ENCODE measurements at places on chromosomes 16 and 17. TPM values are rescaled to one million over a fixed set of nuclear protein-coding genes. Genes with fewer than 3 reads are reported as not detected.

The GP1BA gene
- total RNA-seq, result not detected

The HSPB9 gene
- not detected for total RNA-seq

The EME1 gene
- total RNA-seq, result 6.1 TPM

The TMEM238L gene
- total RNA-seq, result not detected

GRCh38 chr17:37024181-37024637 lies 75.5 kb downstream of the AATF start:
- DNase-seq, result no peak

DNA sequence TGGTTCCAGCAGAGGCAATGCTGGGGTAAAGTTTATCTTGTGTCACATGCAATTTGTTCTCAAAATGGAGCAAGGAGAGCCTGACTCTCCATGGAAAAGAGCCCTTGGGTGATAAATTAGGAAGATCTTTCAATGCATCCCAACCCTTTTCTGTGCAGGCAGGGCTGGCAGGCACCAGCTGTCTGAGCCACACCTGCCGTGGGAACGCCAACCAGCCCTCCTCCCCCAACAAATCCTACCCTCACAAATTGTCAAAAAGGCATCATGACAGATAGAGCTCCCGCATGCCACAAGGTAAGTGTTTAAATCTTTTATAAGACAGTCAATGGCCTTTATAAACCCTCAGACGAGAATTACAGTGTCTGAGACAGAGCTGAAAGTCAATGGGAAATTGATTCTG lies 418.5 kb upstream of the CDH5 start:
- no peak for DNase-seq

DNA sequence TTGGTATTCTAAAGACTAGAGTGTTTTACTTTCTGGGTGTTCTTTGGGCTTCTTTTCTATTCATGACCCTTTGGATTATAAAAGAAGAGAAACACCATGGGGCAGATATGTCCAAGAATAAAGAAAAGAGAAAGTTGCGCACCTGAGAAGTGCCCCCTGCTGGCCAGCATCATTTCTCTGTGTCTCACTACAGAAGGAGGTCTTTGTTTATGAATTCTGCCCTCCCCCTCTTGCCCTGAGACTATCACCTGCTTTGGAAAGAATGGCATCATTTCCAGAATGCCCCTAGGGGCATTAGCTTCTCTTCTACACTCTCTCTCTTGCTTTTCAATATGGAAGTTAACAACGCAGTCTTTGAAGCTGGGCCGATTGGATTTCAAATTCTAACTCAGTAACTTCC lies 45.0 kb downstream of the CDH13 start:
- DNase-seq, result peak; percentile 59

DNA sequence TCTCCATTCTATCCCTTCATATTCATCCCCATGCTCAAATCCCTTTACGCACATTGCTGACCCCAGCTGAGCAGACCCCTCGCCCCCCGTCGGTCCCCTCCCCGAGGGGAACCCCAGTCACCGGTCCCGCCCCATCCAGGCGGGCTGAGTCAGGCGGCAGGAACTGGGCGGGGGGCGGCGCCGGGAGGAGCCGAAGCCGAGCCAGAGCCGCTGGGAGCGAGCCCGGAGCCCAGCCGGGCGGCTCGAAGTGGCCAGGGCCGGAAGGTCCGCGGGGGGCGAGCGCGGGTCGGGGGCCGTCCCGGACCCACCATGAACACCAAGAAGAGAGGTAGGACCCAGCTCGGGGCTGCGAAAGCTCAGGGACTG lies 8.6 kb downstream of the RIPOR1 start:
- peak; percentile 47 for DNase-seq

DNA sequence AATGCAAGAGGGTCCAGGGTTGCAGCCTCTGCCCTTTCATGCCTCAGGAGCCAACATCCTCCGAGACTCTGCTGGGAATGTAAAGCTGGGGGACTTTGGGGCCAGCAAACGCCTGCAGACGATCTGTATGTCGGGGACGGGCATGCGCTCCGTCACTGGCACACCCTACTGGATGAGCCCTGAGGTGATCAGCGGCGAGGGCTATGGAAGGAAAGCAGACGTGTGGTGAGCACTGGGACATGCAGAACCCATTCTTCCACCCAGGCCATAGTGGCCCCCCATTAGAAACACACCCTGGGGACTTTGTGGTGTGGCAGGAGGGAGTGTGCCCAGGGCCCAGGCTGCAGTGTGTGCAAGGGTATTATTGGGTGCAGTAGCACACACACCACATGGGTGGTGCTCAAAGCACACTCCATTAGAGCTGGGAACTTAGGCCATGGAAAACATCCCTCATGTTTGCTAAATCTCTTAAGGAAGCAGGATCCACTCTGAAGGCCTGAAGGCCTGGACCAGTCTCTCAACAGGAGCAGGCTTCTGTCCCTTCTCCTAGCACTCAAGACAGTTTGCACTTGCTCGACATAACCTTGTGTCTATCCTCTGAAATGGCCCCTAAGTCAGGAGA lies 7.6 kb downstream of the LIMD2 start:
- DNase-seq, result no peak

- DNase-seq, result no peak
Measured at GRCh38 chr17:73091410-73091769, 1.1 kb downstream of the SLC39A11 start.

DNA sequence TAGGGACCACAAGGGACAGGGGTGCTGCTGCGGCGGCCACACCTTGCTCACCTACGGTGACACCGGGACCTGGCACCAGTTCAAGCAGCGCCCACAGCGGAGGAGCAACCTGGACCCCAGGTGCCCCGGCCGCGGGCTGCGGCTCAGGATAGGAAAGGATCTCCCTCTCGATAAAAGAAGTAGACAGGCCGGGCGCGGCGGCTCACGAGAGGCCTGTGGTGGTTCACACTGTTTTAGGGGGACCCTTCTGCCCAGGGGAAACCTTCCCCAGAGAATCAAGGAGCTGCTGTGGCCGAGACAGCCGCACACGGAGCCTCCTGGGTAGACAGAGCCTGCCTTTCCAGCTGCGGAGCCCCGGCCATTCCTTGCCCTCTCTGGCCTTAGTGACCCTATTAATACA lies 17.9 kb upstream of the ATP2A3 start:
- no peak for DNase-seq

DNA sequence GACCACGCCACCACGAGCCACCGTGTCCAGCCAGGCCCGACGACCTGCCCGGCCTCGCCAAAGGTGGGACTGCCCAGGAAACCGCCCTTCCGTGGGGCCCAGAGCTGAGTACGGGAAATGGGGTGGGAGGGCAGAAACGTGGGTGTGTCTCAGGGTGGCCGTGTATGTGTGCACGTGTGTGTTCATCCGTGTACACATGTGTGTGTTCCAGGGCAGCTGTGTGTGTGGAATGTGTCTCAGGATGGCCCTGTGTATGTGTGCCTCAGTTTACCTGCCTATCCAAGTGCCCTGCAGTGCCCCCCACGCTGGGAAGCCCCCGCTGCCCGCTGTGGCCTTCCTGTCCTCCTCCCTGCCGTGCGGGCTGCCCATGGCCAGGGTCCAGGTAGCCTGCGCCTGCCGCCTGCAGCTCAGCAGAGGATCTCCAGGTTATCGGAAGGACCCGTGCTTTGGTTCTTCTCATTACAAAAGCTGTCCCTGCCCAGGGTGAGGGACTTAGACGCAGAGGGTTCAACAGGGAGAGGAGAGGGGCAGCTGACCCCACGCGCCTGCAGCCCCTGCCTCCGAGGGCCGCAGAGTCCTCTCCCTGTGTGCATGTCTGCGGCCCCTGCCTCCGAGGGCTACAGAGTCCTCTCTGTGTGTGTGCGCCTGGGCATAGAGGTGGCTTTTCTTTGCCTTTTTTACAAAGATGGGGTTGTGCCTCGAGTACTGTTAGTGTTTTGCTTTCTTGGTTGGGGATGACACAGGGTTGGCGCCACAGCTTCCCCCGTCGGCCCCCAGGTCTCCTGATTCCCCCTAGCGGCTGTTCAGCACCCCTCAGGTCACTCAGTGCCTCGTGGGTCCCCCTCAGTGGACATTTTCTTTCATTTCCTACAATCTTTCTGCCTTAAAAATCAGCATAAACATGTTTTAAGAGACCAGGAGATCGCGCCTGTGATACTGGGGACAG lies 23.6 kb downstream of the ZNF469 start:
- DNase-seq, result no peak

GRCh38 chr17:64491994-64492393 lies 4.9 kb downstream of the POLG2 start:
- DNase-seq, result peak; percentile 50

DNA sequence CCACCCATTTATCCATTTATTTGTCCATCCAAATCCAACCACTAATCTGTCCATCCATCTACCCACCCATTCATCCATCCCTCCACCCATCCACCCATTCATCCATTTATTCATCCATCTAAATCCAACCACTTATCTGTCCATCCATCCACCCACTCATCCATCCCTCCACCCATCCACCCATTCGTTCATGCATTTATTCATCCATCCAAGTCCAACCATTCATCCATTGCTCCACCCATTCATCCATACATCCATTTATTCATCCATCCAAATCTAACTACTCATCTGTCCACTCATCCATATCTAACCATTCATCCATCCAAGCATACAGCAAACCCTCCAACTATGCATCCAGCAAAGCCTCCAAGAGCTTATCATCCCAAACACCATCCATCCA lies 267.3 kb downstream of the XYLT1 start:
- DNase-seq, result no peak

DNA sequence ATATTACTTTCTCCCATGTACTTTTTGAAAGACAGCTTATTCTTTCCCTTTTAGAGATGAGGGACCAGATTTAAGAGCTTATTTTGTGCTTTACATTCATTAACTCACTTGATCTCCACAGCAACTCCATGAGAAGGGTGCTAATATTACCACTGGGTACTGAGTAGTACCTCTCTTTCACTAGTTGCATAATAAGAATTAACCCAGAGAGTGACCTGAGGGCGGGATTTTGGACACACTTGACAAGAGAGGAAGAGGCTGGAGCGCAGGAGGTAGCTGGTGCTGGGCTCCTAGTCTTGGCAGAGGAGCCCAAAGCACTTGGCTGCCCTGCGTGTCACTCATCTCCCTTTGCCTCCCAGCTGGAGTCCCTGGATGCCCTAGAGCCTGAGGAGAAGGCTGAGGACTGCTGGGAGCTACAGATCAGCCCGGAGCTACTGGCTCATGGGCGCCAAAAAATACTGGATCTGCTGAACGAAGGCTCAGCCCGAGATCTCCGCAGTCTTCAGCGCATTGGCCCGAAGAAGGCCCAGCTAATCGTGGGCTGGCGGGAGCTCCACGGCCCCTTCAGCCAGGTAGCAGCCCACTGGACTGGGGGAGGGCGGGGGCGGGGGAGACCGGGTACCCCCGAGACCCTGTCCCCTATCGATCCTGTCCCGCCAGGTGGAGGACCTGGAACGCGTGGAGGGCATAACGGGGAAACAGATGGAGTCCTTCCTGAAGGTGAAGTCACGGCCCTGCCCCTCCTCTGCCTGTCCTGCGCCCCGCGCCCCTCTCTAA lies 1.7 kb upstream of the MAZ start:
- DNase-seq, result peak; percentile 77

- DNase-seq, result no peak
Measured at GRCh38 chr17:74088934-74089329, 114.5 kb upstream of the RPL38 start.

DNA sequence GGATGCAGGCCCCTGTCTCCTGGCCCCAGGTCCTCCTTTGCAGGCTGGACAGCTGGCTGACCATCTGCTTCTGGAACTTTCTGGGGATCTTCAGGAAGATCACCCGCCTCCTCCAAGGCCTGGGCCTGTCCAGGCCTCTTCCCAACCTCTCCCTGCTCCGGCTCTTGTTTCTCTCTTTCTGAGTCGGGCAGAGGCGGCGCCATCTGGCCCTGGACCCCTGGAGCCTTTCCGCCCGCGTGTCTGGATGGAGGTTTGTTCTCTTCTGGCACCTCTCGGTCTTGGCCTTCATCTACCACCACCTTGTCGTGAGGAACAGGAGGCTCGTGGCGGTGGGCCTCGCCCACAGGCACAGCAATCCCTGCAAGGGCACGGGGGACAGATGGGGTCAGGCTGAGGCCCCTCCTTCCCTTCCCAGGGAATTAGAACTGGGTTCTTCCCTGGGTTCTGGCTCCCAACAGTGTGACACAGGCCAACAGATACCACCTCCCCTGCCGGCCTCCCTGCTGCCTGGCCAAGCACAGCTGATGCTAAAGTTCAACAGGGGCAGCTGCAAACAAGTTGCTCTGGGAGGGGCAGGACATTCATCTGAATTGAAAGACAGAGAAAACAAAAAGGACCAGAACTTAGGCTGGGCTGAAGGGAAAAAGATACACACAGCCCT lies 13.3 kb downstream of the NDUFAF8 start:
- DNase-seq, result no peak

DNA sequence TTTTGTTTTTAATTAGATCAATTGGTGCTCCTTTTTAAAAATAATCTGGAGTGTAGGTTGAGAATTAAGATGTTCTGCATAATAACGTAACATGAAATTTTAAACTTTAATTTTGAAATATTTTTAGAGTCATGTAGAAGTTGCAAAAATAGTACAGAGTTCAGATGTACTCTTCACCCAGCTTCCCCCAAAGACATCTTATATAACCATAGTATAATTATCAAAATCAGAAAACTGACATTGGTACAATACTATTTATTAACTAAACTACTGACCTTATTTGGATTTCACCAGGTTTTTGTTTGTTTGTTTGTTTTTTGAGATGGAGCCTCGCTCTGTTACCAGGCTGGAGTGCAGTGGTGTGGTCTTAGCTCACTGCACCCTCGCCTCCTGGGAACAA lies 76.9 kb downstream of the PPM1E start:
- DNase-seq, result no peak

- DNase-seq, result peak; percentile 72
Measured at GRCh38 chr16:57781741-57782606, 20.3 kb downstream of the KIFC3 start.

GRCh38 chr16:87698241-87698640 lies 67.5 kb downstream of the KLHDC4 start:
- DNase-seq, result no peak

DNA sequence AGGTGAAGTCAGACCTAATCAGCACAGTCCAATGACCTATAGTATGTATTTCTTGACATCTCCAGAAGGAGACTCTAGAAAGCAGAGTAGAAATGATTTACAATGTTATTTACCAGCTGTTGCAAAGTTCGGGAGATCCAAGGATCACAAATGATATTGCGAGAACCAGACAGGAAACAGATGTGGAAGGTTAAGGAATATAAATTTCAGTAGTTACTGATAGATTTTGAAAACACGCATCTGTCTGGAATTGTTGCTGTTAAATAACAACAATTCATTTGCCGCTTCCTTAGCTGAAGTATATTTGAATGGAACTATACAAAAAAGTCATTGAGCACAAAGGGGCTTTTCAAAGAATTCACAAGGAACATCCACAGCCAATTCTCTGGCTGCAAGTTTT lies 72.0 kb downstream of the STXBP4 start:
- no peak for DNase-seq
